Subcutaneous preadipocyte (primary cell): ENCODE measurements at places on chromosomes 2 and 18. TPM values are rescaled to one million over a fixed set of nuclear protein-coding genes. Genes with fewer than 3 reads are reported as not detected.

The KIF1A gene
- total RNA-seq: not detected in 2 replicates

The MRPS9 gene
- 19.5 and 22.0 TPM in 2 replicates for total RNA-seq

The IL37 gene
- total RNA-seq: not detected in 2 replicates

The SP100 gene
- 114 and 148 TPM in 2 replicates for total RNA-seq

The PSMA8 gene
- total RNA-seq: not detected in 2 replicates

The REG3A gene
- not detected in 2 replicates for total RNA-seq

The DYNC1I2 gene
- 66.9 and 90.5 TPM in 2 replicates for total RNA-seq

The IER3IP1 gene
- 16.4 and 16.9 TPM in 2 replicates for total RNA-seq

The SPOPL gene
- total RNA-seq: 12.3 and 12.5 TPM in 2 replicates
